Tibial artery (tissue), 4 donors: ENCODE measurements at places on chromosomes 12 and 14.

DNA sequence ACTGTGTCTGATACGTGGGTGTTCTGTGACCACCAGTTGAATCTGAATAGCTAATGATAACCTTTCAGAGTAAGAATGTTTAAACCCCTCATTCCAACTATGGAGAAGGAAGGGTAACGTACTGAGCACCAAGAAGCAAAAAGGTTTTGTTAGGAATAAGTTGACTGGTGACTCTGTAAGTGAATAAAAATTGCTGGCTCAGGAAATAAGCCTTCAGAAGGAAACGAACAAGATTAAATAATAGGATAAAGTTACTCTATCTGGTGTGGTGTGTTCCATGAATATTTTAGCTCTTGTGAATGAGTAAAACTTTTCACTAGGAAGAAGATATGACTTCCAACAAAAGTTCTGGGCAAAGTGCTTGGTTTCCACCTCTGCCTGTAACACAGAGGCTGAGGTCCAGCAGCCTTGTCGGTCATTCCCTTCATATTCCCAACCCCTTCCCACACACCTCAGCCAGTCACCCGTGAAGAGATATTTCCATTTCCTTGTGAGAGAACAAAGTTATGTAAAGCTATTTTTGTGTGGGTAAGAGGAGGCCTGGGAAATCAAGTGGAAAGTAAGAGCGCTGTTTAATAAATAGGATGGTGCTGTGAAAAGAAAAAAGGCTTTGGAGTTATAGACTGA, 47.1 kb downstream of the ARF6 start:
- no peak for DNase-seq

DNA sequence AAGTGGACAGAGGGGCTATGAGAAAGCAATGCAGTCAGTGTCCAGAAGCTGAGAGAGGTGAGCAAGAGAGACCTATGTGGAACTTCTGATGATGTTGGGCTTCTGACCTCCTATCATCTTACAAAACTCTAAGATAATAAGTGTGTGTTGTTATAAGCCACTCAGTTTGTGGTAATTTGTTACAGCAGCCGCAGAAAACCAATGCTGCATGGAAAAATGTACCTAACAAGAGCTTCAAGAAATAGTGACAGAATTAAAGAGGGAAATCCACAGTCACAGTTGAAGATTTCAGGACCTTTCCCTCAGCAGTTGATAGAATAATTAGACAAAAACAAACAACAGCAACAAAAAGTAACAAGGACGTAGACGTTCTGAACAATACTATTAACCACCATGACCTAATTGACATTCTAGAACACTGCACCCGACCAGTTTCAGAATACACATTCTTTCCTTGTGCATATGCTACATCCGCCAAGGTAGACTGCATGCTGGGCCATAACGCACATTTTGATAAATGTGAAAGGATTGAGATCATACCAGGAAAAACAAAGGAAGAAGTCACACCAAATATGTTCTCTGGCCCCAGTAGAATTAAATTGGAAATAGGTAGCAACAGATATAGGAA, 1.8 kb upstream of the EVL start:
- no peak for DNase-seq

DNA sequence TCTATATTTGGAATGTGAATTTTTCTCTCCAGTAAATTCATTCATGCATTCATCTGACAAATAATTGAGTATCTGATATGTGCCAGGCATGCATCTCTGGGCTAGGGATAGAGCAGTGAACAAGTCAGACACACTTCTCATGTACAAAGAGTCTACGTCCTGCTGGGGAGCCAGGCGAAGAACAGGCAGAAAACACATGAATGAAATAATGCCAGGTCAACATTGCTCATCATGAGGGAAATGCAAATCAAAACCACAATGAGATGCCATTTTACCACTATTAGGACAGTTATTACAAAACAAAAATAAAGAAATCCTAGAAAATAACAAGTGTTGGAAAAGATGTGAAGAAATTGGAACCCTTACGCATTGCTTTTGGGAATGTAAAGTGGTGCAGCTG, 90.3 kb downstream of the PAX9 start:
- no peak for DNase-seq

DNA sequence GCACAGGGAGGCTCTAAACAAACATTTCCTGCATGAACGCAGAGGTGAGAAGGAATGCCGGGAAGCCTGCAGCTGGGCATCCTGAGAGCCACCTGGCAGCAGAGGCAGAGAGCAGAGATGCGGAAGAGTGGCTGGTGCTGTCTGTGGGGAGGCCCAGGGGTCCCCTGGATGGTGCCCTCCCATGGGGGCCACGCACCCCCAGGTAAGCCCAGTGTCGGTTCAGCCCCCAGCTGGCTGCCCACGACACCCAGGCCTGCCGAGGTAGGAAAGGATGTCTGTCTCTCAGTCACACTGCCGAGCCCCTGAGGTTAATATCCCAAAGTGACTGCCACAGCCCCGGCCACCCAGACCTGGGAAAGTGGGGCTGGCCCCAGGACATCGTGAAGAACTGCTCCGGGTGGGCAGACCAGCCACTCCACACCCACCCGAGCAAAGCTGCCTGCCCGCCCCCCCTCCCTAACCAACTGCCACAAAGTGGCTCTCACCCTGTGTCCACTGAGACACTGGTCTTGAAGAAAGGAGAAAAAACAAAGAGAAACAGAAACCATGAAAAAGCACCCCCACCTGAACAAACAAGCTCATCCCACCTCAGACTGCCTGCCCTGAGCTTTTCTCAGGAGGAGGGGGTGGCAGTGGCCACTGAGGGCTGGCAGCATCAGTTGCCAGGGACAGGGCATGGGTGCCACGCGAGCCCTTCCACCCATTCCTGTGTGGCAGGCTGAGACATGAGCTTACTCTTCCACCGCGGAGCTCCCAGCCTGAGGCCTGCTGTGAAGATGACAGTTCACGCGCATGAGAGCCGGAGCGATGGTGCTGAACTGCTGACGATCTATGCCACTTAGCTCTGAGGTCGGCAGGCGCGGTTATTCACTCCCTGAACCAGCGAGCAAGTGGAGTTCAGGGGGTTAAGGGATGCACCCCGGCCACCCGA, 40.8 kb downstream of the CCDC88C start:
- no peak for DNase-seq

DNA sequence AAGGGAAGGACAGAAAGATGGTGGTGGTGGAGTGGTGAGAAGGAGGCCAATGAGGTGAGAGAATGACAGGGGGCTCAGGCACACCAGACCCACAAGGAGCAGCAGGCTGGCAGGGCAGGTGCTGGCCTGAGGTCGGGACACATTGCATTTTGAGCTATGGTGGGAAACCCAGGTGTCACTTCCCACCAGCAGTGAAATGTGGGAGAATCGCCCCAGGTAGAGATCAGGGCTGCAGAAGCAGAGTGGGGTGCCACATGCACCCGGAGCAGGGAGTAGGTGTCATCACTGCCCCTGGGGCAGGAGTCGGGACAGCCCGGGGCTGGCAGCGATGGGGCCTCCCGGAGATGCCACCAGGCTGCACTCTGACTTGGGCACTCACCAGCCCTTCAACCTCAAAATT, 315.8 kb downstream of the BCL11B start:
- no peak for DNase-seq

DNA sequence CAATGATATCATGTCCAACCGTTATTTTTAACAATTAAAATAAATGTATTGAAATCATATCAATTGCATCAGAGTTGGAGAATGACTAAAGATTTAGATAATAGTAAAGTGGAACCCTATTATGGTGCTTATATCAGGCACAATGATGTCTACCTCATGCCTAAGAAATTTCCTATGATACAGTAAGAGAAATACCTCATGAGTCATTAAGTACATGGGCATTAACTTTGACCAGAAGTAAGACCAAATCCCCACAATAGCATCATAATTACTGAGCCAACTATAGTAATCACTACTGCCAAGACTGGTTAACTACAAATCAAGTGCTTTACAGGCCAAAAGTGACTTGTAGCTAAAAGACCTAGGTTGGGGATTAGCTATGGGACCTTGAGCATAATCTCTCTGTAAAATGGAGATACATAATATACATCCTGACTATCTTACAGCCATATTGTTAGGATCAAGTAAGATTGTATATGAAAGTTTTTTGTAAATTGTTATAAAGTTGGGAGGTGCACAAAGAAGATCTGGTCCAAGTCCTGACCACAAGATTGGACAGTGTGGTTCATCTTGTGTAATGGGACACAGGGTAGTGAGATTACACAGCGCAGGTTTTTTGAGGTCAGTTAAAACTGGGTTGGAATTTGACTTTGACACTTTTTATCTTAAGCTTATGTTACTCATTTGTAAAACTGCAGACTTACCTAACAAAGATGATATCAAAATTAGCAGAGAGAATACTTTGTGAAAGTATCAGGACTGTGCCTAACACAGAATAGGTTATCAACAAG, 60.5 kb downstream of the ERGIC2 start:
- DNase-seq: no peak

DNA sequence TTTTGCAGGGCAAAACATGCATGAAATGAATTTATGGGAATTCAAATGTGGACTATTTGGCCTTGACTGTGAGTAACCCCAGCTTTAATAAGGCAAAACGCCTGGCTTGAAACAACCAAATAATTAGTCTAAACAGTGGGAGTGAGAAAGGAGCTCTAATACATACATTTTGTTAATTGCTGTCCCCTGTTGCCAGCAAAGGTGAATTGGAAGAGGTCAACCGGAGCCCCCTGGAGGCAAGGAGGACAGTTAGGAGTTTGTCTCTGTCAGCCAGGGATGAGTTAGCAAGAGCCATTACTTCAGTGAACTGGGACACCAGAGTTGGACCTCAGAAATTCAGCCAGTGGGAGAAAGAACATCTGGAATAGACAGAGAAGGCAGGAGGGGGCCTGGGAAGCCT, 17.4 kb downstream of the KRT76 start:
- DNase-seq: no peak

DNA sequence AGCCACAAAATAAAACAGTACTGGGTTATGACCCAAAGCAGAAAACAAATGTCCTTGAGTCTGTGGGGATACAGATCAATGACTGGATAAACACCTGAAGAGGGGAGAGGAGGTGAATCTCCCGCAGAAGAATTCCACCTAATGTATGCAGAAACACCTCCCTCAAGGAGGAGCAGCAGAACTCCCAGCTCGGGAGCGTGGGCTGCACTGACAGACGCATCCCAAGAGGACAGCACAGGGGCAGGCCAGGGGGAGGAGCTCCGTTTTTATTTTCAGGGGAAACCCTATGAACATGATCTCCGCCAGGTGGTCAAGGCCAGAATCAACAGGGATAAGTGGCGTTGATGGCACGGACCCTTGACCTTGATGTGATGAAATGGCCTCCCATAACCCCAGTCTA, 41.8 kb upstream of the PPP2R5C start:
- no peak for DNase-seq

DNA sequence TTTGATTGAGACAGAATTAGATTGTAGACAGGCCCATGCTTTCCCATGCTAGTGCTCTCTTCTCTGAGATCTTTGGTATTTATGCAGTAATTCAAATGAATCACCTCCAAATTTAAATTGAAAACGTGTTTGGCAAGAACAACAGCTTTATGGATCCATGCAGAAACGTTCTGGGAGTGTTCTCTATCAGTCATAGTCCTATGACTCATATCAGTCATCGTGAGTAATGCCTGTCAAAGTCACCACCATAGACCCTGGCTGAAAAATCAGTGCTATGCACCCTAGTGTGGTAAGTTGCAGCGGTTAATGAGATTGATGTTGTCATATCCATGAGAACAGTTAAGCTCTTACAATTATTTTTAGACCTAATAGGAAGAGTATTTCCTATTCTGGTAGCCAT, 90.1 kb upstream of the FOXG1 start:
- DNase-seq: no peak

DNA sequence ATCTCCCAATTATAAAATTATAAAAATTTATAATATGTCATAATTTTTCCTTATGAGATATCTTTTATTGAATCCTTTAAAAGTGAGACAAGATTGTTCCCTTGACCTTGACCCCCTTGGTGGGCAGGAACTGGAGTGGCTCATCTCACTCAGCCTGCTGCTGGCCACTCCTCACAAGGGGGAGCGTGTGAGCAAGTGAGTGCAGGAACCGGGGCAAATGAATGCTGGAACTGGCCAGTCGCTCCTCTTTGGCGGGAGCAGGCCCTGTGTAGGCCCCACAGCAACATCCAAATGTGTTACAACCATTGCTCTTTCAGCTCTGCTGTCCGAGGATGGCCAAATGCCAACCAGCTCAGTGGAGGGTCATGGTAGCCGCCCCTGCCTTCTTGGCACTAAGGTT, 178.8 kb downstream of the ETNK1 start:
- DNase-seq: no peak

- DNase-seq: no peak
These were observed 82.2 kb upstream of the RMST start for GRCh38 chr12:97380440-97380839.

DNA sequence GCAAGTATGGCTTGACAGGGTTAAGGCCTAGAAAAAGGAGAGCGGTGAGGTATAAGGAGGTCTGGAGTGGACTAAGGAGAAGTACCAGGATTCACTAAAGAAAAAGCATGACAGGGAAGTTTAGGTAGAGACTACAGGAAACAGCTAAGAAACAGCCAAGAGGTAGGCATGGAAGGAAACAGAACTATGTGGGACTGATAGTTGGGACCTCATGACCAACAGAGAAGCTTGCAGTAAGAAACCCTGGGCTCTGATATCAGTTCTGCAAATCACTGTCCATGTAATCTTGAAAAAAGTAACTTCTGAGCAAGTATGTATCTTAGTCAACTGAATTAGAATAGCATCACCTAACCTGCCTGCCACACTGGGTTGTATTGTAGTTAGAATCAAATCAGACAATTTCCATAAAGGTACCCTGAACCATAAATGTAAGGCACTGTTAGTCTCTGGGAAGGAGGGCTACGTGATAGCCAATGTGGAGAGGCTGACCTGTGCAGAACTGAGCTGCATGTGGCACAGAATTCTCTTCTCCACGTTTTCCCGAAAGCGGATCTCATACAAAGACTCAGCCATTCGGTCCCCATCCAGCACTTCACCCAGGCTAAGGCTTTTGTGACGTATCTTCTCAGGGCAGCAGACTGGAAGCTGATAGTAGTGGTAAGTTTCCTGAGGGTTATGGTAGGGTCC, 912 bp downstream of the TM9SF1 start:
- no peak for DNase-seq

- DNase-seq: no peak
These were observed 80.2 kb upstream of the FUT8 start for GRCh38 chr14:65332141-65332871.

GRCh38 chr14:57390806-57391516, 575 bp downstream of the NAA30 start:
- peak; percentile 77 for DNase-seq

GRCh38 chr12:121955258-121956237, 37.2 kb downstream of the CFAP251 start:
- DNase-seq: no peak

- DNase-seq: no peak
These were observed 123.3 kb upstream of the OR4E1 start for GRCh38 chr14:21796916-21797315.

GRCh38 chr12:52228366-52228765, 4.7 kb upstream of the KRT7 start:
- DNase-seq: no peak

GRCh38 chr14:49892301-49892635, 614 bp upstream of the ARF6 start:
- DNase-seq: no peak

- DNase-seq: no peak
These were observed 3.1 kb downstream of the MTHFD1 start for GRCh38 chr14:64391113-64391725.
